ENCODE measurements at places on chromosomes 11 and 22.
A peak's percentile ranks its signal among the peaks of the same experiment; 100 is the strongest.

- H3K27me3 ChIP-seq: no peaks in the 10 kb centered on the region
- no peaks in the 10 kb centered on the region for H3K36me3 ChIP-seq
- peak overlapping the region; percentile 78 for H3K27ac ChIP-seq
- no peak overlapping the region for H3K4me3 ChIP-seq
- no peak for DNase-seq
Measured at GRCh38 chr22:29044657-29045176, 16.9 kb downstream of the C22orf31 start.

DNA sequence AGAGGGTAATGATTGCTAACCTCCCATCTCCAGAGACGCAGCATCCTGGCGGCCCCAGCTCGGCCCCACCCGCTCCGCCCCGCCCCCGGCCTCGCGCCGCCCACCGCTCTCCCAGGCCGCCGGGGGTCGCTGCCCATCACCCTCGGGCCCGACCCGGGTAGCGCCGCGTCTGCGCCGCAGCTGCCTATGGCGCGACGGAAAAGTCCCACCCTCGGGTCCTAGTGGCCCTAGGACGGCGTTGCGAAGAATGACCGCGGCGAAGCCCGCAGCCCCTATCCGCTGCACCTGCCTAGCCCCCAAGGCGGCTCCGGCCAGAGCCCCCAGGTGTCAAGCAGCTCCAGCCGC lies 457 bp downstream of the CPSF7 start:
- peaks cover 46% of the 10 kb centered on the region for H3K36me3 ChIP-seq
- peak overlapping the region; percentile 83 for H3K4me3 ChIP-seq
- H3K4me1 ChIP-seq: peaks cover 62% of the 10 kb centered on the region

DNA sequence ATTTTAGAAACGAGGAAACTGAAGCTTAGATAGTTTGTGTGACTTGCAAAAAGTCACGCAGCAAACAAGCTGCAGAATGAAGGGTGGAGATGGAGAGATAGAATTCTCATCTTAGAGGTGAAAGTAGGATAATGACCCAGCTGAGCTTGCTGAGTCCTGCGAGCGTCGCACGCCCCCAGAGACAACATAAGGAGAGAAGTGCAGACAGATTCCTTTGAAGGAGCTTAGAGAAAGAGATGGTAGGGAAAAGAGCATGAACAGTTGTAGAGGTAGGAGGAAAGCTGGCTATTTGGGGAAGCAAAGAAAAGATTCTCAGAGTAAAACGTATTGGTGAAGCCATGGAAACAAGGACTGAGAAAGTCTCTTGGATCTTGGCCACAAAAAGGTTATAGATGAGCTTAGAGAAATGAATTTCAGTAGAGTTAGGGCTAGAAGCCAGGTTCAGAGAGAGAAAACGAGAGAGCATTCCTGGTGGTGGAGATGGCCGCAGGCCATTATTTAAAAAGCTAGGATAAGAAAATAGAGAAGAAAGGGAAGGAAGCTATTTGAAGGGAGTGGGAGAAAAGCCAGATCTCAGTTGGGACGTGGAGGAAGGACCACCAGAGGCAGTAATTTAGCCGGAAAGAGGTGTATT lies 44.8 kb downstream of the FAM83F start:
- H3K27ac ChIP-seq: no peak overlapping the region
- H3K27me3 ChIP-seq: no peaks in the 10 kb centered on the region
- H3K4me1 ChIP-seq: peaks cover 41% of the 10 kb centered on the region
- DNase-seq: no peak
- no peaks in the 10 kb centered on the region for H3K36me3 ChIP-seq

DNA sequence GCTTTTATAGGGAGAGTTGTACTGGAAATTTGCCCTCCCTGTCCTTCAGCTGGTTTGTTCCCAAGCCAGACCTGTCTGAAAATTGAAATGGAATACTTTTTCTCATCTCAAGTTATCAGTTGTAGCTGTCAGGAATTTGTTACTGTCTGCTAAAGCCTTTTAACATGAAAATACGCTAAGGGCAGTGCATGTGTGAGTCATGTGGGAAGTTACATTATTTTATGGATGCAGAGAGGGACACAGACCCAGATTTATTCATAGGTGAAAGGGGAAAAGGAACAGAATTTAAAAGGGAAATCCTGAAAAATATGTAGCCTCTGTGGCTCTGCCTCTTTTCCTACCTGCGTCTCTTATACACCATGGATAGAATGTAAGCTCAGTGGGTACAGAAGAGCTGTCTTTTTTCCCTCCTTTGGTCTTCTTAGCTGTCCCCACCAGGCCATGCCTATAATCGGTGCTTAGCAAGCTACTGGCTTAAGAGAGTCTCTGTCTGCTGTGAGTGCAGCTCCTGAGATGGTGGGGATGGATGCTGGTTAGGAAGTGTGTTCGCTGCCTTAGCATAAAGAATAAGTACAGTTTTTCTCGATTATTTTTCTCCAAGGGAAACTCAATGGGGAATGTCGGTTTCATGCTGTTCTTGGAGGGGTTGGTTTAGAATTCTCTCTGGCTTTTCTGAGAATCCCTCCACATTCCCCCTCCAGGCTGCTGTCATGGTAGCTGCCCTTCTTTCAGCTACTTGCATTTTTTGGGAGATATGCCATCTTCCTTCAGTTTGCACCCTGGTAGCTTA lies 166.8 kb downstream of the TEAD1 start:
- H3K27me3 ChIP-seq: no peaks in the 10 kb centered on the region
- DNase-seq: no peak
- peak overlapping the region; percentile 70 for H3K27ac ChIP-seq
- no peaks in the 10 kb centered on the region for H3K36me3 ChIP-seq
- peaks cover 70% of the 10 kb centered on the region for H3K4me1 ChIP-seq

GRCh38 chr11:129374081-129374992 lies 1.3 kb upstream of the BARX2 start:
- peaks cover 29% of the 10 kb centered on the region for H3K4me1 ChIP-seq
- DNase-seq: no peak
- peak overlapping the region; percentile 67 for H3K27ac ChIP-seq
- H3K27me3 ChIP-seq: no peaks in the 10 kb centered on the region
- H3K36me3 ChIP-seq: no peaks in the 10 kb centered on the region
- H3K4me3 ChIP-seq: peak overlapping the region; percentile 31

Data from vagina (tissue), 2 donors.